Stimulated activated CD8-positive, alpha-beta memory T cell treated with anti-CD3 and anti-CD28 coated beads, Interleukin-4, amount 100 ng/mL, for 4 hours (primary cell): ENCODE measurements at places on chromosomes 16 and 17.

DNA sequence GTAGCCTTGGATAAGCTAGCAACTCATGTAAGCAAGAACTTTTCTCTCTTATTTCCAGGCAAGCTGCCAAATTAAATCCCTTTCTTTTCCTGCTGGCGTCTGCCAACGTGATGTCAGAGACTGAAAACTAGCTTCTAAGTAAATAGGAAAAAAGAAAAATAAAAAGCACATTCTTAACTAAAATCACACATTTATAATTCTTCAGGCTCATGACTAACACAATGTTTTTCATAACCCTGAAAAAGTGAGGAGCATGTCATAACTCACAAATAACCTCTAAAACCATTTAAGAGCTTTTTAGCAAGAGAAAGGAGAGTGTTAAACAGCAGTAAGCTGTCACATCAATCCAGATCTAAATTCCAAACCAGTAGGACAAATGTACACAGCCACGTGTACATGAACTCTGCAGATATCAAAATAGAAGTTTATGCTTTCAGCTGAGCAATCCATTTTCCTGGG is 110.0 kb downstream of the N4BP1 start:
- no peak for DNase-seq

GRCh38 chr16:13426269-13426668 is 493.7 kb upstream of the ERCC4 start:
- DNase-seq: no peak

GRCh38 chr17:17826342-17826713 is 10.5 kb downstream of the SREBF1 start:
- no peak for DNase-seq

DNA sequence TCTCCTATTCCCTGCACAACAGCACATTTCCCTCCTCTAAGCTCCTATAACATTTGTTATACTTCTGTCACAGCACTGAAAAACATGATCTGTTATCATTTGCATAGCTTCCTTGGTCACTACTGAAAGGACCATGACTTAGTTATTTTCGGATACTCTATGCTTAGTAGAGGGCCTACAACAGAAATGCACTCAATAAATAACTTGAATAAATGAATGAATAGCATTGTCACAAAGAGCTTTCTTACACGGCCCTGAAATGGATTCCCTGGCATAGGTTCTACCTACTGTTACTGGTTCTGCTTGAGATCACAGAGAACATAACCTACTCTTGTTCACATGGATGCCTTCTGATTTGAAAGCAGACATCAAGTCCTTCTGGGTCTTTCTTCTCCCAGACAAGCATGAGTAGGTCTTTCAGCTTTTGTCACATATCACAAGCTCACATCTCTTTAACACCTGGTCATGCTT is 41.6 kb downstream of the MYO1D start:
- DNase-seq: no peak

DNA sequence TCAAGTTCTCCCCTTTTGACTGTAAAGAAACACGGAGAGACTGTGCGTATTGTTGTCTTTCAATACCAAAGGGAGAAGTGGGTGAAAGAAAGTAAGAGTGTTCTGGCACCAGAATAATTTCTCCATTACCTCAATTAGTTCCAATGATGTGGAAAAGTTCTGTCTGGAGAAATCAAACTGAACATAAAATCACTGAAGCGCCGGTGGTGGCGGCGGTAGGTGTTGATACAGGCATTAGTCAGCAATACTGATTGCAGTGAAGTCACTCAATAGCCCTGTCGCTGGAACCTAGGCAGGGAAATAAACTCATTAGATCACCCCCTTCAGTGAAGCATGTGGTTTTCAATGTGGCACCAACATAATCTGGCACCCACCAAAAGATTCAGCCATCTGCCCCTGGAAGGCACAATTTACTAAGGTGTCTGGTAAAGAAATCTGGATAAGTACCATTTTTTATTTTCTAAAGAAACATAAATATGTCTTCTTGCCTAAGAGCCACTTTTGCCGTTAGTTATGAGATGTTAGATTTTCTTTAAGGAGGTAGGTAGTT is 274.2 kb upstream of the SOX9 start:
- DNase-seq: no peak

DNA sequence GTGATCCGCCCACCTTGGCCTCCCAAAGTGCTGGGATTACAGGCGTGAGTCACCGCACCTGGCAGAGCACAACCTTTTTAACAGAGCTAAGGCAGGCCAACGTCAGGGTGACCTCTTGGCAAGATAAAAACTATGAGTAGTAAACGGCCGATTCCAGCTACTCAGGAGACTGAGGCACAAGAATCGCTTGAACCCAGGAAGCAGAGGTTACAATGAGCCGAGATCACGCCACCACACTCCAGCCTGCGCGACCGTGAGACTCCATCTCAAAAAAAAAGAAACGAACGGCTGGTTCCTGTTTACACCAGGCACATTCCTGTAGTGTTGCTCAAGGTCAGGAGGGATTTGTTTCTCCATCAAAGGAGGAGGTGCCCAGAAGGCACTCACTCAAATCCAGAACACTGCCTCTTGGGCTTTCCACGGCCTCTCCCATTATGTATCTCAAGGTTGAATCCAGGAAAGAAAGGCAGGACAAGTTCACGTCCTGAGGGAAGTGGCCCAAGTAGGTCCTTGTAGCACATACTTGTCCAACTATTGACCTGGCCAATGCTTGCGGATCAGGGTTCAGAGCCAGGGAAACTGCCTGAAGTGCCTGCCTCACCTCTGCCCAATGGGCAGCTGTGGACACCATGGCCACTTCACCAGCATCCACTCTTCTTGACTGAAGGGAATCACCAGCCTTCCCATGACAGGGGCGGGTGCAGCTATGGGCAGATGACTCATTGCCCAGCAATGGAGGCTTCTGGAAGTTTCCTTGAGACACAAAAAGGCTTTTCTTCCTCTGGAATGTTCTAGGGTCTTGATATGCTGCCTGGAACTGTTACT is 13.5 kb downstream of the KNOP1 start:
- no peak for DNase-seq
